ENCODE measurements at places on chromosomes 2 and 18.
A peak's percentile ranks its signal among the peaks of the same experiment; 100 is the strongest.

- DNase-seq: no peak
Measured at GRCh38 chr2:209821806-209822205, 50.2 kb downstream of the UNC80 start.

DNA sequence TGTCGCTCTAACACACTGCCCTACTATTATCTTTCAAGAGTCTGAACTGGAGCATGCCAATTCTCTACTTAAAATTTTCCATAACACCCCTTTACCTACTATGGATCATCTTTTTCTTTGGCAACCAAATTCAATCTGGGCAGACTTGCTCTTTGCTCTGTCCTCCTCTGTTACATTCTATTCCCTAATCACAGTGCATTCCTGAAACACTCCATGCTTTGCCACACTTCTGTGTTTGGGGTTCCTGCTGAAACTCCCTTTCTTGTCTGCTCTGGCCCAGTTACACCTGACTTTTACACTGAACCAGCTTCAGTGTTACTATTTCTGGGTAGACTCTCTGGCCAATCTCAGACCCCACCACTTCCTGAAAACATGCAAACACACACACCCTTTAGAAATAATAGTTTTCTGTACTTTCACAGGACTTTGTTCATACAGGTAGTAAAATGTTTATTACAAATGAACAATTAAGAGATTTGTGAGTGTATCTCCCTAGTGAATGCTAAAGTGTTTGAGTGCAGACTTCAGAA, 119.9 kb upstream of the DCC start:
- no peak for DNase-seq

- DNase-seq: no peak
Measured at GRCh38 chr2:241265506-241265905, 50.0 kb downstream of the HDLBP start.

- DNase-seq: no peak
Measured at GRCh38 chr2:230991598-230991997, 4.3 kb upstream of the SPATA3 start.

GRCh38 chr2:56271275-56271674, 87.5 kb downstream of the CCDC85A start:
- DNase-seq: no peak

GRCh38 chr2:38016219-38016618, 59.7 kb downstream of the CYP1B1 start:
- DNase-seq: no peak

- DNase-seq: no peak
Measured at GRCh38 chr18:23108496-23108895, 26.8 kb upstream of the CABLES1 start.

DNA sequence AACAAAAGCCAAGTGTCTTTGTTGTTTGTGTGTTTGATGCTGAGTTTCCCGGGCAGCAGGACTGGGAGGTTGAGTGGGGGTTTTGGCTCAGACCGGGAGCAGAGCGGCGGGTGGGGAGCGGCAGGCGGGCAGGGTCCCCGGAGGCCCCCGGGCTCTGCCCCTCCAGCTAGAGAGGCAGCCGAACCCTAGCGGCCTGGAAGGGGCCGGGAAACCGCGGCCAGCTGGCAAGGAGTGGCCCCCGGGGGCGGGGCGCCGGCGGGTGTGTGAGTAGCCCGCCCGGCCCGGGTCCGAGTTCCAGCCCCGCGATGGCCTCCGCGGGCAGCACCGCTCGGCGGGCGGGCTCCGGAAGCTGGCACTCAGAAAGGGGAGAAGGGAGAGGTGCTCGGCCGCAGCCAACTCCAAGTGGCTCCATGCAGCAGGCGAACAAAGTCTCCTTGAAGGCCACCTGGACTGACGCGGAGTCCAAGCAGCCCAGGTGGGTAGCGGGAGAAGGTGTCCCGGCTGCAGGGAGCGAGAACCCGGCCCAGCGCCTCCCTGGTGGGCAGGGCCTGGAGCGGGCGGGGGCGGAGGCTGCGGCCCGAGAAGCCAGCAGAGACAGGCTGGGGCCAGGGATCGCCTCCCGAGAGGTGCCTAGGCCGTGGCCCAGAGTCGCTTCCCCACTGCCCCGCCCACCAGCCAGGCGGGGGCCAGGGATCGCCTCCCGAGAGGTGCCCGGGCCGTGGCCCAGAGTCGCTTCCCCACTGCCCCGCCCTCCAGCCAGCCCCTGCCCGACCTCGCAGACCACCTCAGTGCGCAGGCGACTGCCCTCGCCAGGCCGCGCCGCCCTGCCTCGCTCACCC, at the start of gene ANKRD53:
Gene ANKRD53, plus strand, starts transcription at position 290 of the 839 bp plus-strand sequence. Its CDS starts 16 bp downstream, at position 306.
- no peak for DNase-seq

GRCh38 chr2:224429441-224429810, 27.5 kb upstream of the FAM124B start:
- no peak for DNase-seq

GRCh38 chr2:144830543-144830942, 310.6 kb upstream of the ZEB2 start:
- DNase-seq: no peak

- no peak for DNase-seq
Measured at GRCh38 chr2:207337234-207338219, 171.8 kb upstream of the KLF7 start.

DNA sequence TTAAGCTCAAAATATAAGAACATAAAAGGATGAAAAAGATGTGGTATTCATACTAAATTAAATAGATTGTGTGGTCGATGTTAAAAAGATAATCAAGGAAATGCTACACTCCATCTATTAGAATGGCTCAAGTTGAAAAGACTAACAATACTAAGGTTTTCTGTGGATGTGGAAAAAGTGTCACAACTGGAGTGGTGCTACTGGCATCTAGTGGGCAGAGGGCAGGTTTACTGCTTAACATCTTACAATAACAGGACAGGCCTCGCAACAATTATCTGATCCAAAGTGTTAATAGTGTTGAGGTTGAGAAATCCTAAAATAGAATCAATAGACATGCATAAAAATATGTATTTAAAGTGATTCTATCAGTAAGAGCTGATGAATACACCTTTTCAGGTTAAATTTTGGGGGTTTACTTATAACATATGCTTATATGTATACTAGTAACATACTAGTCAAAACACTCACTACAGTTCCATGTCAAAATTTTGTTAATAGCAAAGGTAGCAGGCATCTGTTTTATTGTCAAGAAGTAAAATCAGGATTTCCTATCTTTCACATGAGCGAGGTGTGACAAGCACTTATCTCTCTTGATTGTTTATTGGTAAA, 91.5 kb upstream of the TMEFF2 start:
- DNase-seq: peak; percentile 74

- DNase-seq: no peak
Measured at GRCh38 chr2:98647636-98648035, 39.2 kb downstream of the UNC50 start.

DNA sequence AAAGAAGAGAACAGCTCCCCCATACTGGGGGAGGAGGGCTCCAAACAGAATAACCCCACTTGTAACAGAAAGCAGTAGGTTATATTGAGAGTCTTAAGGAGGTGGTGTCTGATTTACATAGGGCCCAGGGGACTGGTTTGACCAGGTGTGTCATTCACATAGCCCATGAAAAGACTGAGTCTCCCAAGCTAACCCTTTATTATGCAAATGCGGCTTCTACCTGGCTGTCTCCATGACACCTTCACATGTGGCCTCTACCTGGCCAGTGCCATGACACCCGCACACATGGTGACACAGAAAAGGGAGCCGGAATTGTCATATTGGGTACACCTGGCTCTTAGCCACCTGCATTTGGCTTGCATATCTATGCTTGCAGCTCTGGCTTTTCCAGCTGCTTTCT, 1057.2 kb upstream of the PIK3C3 start:
- DNase-seq: no peak

DNA sequence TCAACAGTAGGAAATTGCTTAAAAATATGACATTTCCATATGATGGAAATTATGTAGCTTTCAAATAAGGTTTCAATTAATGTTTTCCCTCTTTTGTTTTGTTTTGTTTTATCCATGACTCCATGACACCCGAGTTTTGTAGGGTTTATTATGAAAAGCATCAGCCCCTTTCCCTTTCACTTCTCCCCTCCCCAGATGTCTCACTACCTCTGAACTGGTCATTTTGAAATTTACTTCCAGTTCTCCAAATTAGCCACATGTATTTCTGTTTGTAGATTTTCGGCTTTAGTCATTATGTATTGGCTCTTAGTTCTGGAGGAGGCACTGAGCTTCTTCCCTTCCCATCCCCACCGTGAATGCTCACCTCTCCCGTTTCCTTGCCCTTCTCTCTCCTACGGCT, 18.6 kb upstream of the VPS4B start:
- DNase-seq: no peak

GRCh38 chr2:73839653-73840411, 11.1 kb downstream of the STAMBP start:
- DNase-seq: no peak

DNA sequence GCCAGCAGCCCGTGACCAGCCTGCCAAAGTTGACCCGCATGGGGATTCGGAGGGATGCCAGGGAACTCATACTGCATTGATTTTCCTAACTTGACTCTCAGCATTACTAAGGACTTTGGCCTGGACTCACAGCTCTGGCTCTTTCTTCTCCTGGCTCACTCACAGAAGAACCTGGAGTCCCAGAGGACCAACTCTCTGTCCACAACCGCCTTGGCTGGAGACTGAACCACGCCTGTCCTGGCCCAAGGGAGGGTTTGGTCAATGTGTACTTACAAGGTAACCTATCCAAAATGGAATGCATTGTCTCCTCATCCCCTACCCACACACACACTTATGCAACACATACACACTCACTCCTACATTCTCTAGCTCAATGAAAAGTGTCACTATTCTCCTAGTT, 135.6 kb upstream of the KLHL29 start:
- DNase-seq: peak; percentile 68

GRCh38 chr2:218999021-218999880, 6.0 kb upstream of the CRYBA2 start:
- no peak for DNase-seq

DNA sequence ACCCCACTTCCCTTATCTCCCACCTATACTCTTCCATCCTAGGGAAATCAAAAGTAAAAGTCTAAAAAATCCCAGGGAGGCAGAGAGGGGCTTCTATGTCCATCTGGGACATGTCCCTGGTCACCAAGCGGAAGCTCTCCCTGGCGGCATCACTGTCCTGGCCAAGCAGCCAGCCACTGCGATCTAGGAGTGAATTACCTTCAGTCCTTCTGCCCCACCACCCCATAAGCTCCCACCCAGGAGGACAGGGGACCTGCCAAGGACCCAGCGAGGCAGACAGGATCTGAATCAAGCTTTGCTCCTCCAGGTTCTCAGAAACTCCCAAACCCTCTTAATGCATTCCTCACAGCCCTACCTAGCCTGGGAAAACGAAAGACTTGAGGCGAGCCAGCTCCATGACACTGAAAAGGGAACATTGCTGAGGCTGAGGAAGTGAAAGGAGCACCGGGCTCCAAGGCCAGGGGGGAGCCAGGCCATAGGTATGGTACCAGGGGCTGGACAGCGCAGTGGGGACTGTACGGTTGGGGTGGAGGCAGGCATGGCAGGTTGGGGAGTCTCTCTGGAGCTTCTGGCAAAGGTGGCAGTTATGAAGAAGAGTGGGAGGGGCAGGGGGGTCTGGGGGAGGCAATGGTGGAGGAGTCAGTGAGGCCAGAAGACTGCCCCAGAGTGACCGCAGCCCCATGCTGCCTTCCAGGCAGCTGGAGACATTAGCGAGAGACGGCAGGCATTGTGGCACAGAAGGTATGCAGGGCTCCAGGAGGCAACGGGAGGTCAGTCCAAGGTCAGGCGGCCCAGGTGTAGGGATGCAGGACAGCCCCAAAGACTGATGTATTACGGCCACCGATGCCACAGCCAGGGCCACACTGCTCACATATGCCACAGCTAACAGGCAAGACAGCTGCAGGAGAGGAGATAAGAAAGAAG, 2.7 kb upstream of the SLC23A3 start:
- no peak for DNase-seq

DNA sequence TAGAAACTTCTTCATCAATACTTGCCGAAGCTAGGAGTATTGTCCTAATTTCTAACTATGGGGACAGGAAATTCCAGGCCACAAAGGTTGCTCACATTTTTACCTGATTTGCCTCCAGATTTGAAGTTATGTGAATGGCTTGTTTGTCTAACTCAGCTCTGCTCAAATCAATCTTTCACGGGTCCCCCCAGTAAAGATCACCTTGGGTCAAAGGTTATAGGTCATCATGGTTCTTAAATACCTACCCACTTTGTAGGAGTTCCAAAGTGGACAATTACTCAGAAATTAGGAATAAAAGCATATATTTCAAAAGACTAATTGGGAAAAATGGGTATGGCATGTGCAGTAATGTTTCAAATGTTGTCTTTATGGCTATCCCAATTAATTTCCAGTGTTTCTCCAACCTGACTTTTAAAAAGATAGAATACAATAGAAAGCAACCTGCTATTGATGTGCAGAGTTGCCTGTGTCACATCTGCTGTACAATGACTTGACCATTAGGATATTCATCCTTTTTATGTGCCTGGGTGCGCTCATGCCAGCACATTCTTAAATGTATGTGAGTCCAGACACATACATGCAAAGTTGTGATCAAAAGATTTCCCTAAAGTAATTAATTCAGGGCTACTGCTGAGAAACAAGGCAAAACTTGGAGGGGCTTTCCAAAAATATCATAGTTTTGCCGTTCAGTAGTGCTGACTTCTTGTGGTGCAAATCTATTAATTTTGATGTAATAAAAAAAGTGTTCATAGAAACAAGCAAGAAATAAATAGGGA, 126.1 kb downstream of the MYCN start:
- no peak for DNase-seq

- DNase-seq: no peak
Measured at GRCh38 chr2:233339427-233339826, 14.9 kb upstream of the DGKD start.

DNA sequence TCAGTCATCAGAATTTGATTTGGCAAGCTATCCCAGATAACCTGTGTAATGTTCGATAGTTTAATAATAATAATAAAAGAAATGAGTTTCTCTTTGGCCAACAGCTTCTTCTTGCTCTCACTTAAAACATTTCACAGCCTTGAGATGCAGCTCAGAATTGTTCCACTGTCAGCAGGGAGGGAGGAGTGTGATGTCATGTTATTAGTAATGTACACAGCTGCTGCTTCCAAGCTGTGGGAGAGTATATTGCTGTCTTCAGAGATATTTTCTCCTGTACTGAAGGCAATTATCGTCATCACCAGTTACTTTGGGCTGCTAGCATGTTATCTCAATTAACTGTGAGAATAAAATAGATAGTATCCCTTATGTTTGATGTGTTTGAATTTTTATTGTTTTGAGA, 146.9 kb upstream of the MAP3K20 start:
- DNase-seq: peak; percentile 9

DNA sequence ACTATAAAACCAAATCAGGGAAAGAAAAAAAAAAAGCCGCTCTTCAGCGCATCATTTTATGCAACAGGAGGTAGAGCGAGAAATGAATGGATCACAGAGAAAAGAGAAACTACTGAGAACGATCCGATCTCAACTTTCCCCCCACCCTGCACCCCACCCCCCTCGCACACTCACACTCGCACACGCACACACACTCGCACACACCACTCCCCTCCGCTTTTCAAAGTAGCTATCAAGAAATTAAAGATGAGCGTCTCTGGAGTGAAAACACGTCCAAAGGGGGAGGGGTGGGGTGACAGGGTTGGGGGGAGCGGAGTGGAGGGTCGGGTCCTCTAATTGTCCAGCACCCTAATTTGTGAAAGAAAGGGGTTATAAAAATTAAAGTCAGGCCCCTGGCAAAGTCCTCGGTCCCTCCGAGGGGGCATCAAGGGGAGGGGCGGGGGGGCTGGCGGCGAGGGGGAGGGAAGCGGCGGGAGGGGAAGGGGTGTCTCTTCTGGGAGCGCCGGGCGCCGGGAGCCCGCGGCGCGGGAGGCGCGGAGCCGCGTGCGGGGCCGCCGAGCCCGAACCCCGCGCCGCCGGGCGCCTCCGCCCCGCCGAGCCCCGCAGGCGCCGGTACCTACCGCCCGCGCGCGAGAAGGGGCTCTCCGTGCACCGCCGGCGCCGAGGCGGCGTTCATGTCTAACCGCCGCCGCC, 428 bp downstream of the TCF4 start:
- peak; percentile 64 for DNase-seq
